Bronchial epithelial cell (primary cell): ENCODE measurements at places on chromosomes 4 and X.
A peak's percentile ranks its signal among the peaks of the same experiment; 100 is the strongest.

GRCh38 chr4:139214039-139214534, 37.1 kb upstream of the ELF2 start:
- DNase-seq = no peak

DNA sequence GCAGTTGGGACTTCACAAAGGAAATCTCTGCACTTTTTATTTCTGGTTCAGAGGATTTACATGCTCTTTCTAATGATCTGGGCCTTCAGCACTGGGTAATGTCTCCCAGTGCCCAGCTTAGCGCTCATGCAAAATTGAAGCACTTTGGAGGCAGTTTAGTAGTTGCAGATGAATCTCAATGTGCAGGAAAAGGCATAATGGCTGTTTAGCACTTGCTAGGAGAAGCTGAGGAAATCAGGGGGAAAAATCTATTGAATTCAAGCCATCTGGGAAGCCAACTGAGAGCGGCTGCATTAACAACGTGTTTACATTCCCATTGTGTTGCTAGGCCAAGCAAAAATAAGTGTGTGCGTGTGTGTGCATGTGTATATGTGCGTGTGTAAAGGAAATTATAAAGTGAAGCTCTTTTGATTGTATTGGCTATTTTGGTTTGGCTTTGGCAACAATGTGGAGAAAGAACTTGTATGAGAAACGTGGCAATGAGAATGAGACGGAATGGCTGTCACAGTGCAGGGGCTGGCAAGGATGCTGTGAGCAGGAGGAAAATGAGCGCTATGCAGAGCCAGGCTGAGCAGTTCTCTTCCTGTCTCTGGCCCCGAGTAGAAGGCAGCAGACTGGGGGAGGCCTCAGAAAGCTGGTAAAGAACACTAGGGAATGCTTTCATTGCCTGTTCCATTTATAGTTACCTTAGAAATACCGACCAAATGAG, 231.5 kb downstream of the UNC5C start:
- no peak for DNase-seq

GRCh38 chr4:69066945-69067344, 29.3 kb upstream of the UGT2B7 start:
- DNase-seq = peak; percentile 81

DNA sequence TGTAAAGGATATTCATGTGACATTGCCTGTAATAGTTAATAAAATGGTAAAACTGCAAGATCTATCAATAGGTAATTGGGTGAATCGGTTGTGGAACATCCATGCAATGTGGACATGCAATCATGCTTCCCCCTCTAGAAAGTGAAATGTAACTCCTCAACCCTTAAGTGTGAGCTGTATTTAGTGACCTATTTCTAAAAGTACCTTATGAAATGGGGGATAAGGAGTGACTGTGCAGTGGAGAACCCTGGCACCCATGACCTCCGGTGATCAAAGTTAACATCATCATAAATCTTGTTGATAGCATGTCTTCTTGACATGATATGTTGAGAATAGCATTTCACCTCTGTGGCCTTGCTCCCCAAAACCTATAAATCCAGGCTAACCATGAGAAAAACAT, 53.6 kb upstream of the PPARGC1A start:
- DNase-seq = no peak

DNA sequence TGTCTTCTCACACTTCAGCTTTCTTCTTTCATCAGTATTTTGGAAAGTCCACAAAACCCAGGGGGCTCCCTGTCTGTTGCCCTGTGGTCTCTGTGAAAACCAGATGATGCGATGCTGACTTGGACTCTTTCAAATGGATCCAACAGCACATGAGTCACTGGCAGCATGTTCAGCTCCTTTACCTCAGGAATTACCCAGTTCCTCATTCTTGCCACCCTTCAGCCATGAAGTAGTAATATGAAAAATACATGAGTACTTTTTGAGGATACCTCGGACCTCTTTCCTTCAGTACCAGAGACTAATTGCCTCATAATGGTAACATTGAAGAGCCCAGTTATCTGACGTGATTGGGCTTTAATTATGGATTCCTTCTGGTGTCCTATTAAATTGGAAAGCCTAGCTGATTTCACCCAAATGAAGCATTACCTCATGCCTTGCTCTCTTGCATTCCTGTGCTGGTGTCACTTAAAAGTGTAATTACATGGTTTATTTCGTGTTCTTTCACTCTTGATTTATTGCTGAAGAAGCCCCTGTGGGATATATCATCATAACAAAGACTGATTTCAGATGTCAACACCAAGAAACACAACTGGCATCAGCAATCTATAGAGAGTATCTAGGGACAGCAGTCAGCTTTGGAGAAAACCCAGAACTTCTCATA, 63.4 kb downstream of the NFKB1 start:
- DNase-seq = peak; percentile 86

DNA sequence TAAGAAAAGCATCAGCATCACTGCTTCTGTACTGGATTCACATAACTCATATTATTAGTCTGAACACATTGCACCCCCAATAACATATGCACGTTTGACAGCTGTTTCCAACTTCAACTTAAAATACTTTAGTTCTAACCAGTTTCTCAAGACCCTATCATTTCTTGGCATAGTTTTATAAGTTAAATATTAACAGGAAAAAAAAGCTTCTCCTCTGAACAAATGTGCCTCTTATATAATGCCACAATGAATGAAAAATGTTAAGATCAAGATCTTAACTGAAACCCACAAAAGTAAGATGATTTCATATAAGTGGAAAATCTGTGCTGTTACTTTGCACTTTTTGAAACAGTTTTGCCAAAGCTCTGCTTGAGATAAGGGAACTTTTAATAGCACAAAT, 652.8 kb upstream of the FAM241A start:
- DNase-seq = no peak

GRCh38 chrX:36436361-36436760, 516.8 kb downstream of the CFAP47 start:
- DNase-seq = no peak

GRCh38 chr4:185254434-185254833, 45.0 kb downstream of the SNX25 start:
- peak; percentile 75 for DNase-seq

DNA sequence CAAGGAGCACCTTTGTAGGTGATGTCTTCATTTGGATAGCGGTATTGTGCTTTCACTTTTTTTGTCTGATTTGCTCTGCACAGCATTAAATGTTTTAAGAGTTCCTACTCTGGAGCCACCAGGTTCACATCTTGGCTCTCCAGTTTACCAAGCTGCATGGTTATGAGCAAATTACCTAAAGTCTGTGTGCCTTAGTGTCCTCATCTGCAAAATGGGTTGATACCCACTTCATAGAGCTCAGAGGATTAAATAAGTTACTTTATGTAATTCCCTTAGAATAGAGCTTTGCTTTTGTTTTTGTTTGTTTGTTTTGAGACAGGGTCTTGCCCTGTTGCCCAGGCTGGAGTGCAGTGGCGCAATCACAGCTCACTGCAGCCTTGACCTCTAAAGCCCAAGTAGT, 58.2 kb downstream of the UBE2K start:
- DNase-seq = no peak

GRCh38 chr4:67746797-67747495, 7.2 kb downstream of the GNRHR start:
- DNase-seq = peak; percentile 52

DNA sequence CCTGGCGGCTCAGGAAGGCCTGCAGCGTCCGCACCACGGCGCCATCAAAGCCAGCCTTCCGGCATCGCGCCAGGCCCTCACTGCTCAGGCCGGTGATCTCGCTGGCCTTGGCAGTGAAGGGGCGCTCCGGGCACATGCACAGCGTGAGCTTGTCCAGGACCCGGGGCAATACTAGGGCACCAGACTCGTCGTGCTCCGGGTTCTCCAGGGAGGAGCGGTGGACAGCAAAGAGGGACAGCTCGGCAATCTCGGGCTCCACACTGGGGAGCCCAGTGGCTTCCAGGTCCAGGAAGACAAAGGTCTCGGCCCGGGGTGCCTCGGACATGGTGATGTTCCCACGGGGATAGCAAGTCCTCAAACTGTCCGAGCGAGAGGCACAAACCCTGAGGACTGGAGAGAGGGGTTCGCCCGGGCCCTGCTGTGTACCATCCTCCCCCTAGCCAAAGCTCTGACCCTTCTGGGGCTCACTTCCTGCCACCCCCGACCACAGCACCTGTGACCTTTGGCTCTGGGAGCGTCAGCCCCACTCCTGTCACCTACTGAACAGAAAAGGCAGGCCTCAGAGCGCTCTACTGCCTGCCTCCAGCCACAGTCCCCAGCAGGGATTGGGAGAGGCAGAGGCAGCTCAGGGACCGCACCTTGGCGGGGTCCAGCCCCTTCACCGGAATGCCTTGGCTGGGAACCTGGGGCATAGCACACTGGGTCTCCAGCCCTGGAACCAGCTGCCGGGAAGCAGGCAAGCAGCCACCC, 575 bp downstream of the TREX2 start:
- DNase-seq = no peak

DNA sequence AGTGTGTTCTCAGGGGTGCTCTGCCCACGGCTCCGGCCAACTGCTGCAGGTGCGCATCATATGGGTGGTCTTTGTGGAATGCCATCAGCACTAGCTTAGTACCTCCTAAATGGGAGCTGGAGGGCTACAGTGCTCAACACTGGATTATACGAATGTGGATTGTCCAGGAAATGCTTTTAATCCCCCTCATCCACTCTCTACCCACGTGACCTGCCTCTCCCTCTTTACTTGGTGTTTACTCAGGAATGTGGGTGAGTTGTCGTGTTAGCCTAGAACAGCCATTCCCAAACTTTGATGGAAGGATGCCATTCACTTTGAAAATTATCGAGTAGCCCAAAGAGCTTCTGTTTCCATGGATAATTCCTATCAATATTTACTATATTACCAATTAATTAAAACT, 150.8 kb downstream of the PTTG2 start:
- no peak for DNase-seq

DNA sequence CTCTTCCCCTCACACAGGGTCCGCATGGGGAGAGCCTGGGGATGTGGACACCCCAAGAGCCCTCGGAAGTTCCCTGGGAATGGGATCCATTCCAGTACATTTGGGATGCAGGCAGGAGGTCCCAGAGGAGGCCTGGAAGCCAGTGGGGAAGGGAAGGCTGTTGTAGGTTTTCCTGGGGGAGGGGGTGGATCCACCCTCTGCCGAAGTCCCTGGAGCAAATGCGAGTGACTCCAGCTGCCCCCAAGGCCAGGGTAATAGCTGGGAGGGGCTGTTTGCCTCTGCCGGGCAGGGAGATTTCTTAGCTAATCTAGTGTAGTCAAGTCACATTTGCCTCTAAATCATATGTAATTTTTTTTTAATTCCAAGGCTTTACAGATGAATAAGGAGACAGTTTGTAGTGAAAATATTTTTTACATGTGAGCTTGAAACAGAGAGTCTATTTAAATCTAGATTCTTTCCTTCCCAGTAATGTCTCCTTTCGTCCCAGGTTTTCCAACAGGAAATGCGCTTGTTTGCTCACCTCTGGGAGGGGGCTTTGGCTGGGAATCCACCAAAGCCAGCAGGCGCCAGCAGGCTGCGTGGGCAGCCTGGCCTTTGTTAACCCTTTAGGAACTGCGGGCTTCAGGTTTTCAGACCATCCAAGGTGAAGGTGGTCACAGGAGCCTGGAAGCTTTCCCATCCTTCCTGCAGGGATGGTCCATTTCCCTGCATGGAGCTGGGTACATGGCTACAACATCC, 26.8 kb downstream of the SH3TC1 start:
- no peak for DNase-seq

- no peak for DNase-seq
Measured at GRCh38 chrX:2626750-2627149, 64.3 kb upstream of the CD99 start.

- DNase-seq = no peak
Measured at GRCh38 chr4:105329081-105329480, 144.8 kb downstream of the PPA2 start.

DNA sequence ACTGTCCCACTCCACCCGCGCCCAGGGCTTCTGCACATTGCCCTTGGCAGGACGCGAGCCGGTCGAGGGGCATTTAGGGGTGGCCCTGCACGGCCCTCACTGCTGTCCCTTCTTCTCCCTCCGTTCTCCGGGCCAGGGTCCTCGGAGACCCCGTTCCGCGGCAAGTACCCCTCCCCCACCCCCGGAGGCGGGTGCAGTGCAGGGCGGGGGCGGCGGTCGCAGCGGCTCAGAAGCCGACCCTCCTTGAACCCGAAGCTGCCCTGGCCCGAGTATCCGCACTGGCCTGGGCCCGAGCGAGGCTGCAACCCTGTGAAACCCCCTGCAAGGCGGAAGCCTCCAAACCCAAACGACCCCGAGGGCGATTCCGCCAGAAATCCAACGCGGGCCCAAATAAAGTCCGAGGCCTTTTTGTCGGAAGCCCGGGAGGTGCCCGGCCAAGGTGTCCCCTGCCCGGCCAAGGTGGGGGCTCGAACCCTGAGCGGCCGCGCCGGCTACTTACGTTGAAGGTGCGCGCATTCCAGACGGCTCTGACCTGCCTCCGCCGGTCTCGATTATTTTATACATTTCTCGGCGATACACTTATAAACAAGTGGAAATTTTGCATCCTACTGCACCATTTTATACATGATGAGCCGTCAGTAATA, 53.1 kb upstream of the TMEM33 start:
- no peak for DNase-seq

GRCh38 chr4:123217664-123218063, 178.9 kb upstream of the SPRY1 start:
- DNase-seq = no peak

DNA sequence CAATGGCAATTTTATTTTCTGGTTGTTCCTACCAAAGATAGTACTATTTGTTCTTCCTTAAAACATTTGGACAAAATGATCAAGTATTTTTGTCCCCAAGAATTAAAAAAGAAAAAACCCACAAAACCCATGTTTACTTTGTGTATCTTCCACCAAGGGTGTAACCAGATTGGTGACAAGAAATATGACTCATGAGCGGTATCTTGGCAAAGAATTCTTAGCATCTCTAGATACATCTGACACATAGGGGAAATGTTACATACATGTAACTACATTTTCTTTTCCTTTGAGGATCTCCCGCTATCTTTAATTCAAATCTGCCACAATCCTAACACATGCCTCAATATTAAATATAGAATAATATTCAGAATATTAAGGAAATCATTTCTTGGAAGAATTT, 78.7 kb downstream of the WDFY3 start:
- DNase-seq = peak; percentile 44

DNA sequence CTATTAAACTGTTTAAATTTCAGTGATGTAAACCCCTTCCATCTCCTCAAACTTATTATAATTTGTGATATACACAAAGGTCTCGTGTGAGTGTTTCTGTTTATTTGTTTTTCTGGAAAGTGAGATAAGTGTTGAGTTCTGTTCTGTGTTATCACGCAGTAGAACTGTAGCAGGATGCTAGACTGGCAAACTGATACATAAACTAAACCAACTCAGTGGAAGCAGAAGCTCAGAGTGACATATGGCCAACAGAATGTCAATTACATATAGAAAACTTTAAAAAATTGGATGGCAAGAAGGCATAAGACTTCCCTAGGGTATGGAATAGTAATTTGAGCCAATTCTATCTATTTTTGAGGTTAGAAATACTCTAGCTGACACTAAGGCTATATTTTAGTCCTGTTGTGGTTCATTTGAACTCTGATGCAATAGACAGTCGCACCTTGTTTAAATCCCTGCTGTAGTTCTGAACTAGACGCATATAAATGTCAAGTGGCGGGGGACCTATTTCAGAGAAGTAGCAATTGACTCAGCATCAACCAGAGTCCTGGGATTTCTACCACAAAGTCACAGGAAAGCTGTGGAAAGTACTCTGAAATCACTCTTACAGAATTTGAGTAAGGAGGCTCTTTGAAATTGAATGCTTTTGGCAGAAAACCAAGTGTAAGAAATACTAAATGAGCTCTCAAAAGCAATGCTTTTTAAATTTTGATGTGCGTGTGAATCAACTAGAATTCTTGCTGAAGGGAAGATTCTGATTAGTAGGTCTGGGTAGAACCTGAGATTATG, 294.4 kb downstream of the INPP4B start:
- no peak for DNase-seq

GRCh38 chr4:184432127-184432922, 42.0 kb downstream of the IRF2 start:
- no peak for DNase-seq
